ENCODE measurements at places on chromosomes 1 and 21. TPM values are rescaled to one million over a fixed set of nuclear protein-coding genes. Genes with fewer than 3 reads are reported as not detected.
A peak's percentile ranks its signal among the peaks of the same experiment; 100 is the strongest.

Gene PTAFR
- 0.54 TPM for total RNA-seq

Gene FAM43B
- not detected for total RNA-seq

Gene CHRM3
- 1.3 TPM for total RNA-seq

Gene CLDN8
- total RNA-seq = not detected

Gene RHD
- 0.20 TPM for total RNA-seq

Gene LEFTY1
- 0.39 TPM for total RNA-seq

Gene OSCP1
- total RNA-seq = not detected

Gene ST6GALNAC3
- total RNA-seq = 1.5 TPM

- no peaks in the 10 kb centered on the region for H3K27me3 ChIP-seq
- no peaks in the 10 kb centered on the region for H3K36me3 ChIP-seq
- no peak overlapping the region for H3K4me3 ChIP-seq
- H3K27ac ChIP-seq = no peak overlapping the region
- no peak for DNase-seq
Measured at GRCh38 chr1:228471762-228472398, 15.3 kb upstream of the RNF187 start.

GRCh38 chr1:100443811-100444571 lies 91.7 kb downstream of the CDC14A start:
- no peaks in the 10 kb centered on the region for H3K27me3 ChIP-seq
- peaks cover 9% of the 10 kb centered on the region for H3K36me3 ChIP-seq
- no peak for DNase-seq
- H3K27ac ChIP-seq = peak overlapping the region; percentile 95
- peak overlapping the region; percentile 78 for H3K4me3 ChIP-seq
- peaks cover 87% of the 10 kb centered on the region for H3K4me1 ChIP-seq

- no peak overlapping the region for H3K4me3 ChIP-seq
- H3K27ac ChIP-seq = no peak overlapping the region
- H3K4me1 ChIP-seq = no peaks in the 10 kb centered on the region
- H3K36me3 ChIP-seq = peaks cover 5% of the 10 kb centered on the region
Measured at GRCh38 chr1:9345922-9346321, 53.2 kb downstream of the SPSB1 start.

DNA sequence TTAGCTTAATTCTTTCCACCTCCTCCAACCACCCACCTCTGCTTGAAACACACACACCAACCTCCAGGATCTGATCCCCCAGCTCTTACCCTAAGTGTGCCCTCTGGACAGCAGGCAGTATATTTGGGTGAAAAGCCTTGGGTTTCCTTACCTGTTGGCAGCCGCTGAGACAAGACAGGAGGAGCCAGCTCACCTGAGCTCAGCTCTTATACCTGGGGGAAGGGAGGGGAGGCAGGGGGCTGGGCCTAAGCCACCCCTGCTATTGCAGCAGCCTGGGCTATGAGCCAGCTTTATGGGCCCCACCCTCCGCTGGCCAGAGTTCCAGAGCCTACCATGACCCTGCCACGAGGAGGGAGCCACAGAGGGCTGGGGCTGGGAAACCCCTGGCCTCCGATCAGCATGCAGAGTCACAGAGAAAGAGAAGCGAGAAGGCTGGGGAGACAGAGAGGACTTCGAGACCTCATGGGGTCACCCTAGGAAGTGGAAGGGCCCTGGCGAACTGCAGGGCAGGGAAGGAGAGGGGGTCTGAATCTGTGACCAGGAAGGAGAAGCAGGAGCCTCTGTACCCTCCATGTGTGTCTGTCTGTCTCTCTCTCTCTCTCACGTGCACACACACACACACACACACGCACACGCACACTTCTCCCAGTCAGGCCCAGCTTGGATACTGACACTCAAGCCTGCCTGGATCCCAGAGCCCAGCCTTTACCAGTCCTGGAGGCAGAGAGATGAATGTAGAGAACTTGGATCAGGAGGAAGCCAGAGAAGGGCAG lies at the start of gene S100A14:
Gene S100A14 (minus strand): TSS at position 182 of the 773 bp plus-strand sequence. CDS start 467 bp downstream, outside the sequence.
- H3K27me3 ChIP-seq = no peaks in the 10 kb centered on the region
- H3K4me3 ChIP-seq = no peak within 1 kb of the TSS
- H3K4me1 ChIP-seq = no peaks in the 10 kb centered on the region
- H3K36me3 ChIP-seq = no peaks in the 10 kb centered on the region
- H3K27ac ChIP-seq = no peak within 1 kb of the TSS

GRCh38 chr1:165439330-165439729 lies 5.6 kb downstream of the RXRG start:
- H3K36me3 ChIP-seq = no peaks in the 10 kb centered on the region
- DNase-seq = no peak
- peaks cover 3% of the 10 kb centered on the region for H3K4me1 ChIP-seq
- no peak overlapping the region for H3K27ac ChIP-seq
- H3K27me3 ChIP-seq = peaks cover 31% of the 10 kb centered on the region

DNA sequence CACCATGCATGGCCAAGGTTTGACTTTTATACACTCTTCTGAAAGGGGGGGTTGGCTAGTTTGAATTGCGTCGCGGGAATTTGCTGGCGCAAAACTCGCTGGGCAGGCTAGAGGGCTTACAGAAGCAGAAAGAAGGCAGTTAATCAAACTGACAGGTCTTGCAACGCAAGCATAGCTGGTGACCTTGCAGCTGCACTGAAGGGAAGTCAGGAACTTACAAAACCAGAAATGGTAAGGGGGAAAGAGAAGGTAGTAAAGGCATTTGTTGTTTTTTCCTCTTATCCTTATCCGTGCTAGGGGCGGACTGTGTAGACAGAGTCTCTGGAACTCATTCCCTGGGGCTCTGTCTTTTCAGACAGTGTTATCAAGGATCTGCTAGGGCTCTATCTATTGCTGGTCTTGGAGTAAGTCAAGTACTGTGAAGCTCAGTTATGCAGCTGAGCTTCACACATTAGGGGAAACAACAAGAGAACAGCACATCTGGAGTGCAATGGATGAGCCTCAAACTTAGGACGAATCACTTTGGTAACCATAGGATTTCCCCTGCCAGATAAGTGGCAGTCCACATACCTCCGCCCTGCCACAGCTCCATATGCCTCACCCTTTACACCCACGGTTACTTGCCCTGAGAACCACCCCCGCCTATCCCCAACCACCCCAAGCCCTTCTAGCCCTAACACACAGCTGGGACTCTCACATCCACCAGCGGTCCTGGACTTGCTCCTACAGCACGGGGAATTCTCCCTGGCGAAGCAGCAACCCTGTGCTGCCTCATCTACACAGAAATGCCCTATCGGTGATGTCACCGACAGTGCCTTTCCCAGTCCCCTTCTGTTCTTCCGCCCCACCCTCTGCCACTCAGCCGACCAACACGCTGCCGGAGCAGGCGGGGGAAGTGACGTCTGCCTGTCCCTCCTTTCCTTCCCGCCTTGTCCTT lies 251.4 kb downstream of the FAM72C start:
- DNase-seq = no peak
- no peak overlapping the region for H3K4me3 ChIP-seq
- no peaks in the 10 kb centered on the region for H3K4me1 ChIP-seq
- H3K27ac ChIP-seq = no peak overlapping the region

DNA sequence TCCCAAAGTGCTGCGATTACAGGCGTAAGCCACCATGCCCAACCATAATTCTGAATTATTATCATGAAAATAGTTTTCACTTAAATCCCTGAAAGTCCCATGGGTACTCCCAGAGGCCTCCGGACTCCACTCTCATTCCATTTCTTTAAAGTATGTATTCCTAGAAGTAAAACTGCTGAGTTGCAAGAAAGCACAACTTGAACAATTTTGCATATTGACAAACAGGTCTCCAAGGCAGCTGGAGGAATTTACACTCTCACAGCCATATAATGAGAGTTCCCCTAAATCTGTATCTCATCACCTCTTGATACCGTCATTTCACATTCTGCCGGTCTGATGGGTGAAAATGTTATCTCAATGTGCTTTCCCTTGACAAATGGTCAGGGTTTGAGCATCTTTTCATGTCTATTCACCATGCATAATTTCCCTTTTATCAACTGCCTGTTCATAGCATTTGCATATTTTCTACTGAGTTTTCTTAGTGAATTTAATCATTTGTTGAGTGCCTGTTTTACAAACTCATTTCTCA lies 129.4 kb downstream of the SMYD3 start:
- H3K27me3 ChIP-seq = no peaks in the 10 kb centered on the region
- H3K27ac ChIP-seq = no peak overlapping the region
- no peak for DNase-seq

DNA sequence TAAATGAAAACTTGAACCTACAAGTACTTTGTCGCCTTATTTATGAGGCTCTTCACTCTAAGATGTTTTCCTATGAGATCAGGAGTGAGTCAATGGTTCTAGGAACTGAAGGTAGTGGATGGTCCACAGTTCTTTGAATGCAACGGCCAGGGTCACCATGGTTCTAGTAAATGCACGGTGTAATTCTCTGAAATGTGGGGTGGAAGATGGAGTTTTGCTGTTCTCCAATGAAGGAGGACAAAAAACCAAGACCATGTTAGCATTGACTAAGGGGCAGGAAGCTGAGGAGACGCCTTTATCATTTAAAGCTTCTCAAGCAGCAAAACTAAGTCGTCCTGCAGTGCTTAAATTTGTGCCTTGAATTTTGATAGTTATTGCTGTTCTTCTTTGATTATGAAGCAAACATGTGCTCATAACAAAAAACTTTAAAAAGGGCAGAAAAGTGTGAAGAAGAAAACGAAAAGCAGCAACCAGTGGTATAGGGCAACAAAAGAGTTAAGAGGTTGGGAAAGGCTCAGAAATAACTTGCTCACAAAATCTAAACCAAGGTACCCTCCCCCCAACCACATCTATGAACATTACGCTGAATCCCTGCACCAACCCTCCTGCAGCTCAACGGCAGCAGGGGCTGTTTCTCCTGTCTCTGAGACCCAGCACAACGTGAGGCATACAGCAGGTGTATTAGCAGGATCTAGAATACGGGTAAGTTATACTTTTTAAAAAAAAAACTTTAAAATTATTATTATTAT lies 85.0 kb downstream of the MRPL37 start:
- no peaks in the 10 kb centered on the region for H3K36me3 ChIP-seq
- H3K27ac ChIP-seq = peak overlapping the region; percentile 47
- peaks cover 37% of the 10 kb centered on the region for H3K4me1 ChIP-seq
- H3K27me3 ChIP-seq = no peaks in the 10 kb centered on the region
- H3K4me3 ChIP-seq = no peak overlapping the region
- DNase-seq = no peak

DNA sequence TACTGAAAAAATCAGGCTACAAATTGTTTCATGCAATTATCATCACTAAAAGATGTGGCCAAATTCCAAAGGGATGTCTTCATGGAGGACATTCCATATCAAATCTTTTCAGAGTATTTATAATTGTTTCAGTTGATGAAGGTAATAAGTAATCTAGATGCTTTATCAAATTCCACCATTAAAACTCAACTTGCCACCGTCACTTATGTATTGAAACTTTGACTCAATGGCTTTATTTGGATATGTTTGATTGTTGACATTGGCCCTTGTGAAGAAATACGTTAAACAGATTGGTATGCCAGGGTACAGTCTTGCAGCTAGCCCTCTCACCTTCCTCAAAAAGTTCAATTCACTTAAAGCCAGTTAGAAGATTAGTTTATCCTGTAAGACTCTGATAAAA lies 32.2 kb upstream of the PALMD start:
- H3K4me1 ChIP-seq = no peaks in the 10 kb centered on the region
- no peak overlapping the region for H3K4me3 ChIP-seq
- H3K36me3 ChIP-seq = no peaks in the 10 kb centered on the region
- H3K27ac ChIP-seq = no peak overlapping the region
- no peaks in the 10 kb centered on the region for H3K27me3 ChIP-seq

DNA sequence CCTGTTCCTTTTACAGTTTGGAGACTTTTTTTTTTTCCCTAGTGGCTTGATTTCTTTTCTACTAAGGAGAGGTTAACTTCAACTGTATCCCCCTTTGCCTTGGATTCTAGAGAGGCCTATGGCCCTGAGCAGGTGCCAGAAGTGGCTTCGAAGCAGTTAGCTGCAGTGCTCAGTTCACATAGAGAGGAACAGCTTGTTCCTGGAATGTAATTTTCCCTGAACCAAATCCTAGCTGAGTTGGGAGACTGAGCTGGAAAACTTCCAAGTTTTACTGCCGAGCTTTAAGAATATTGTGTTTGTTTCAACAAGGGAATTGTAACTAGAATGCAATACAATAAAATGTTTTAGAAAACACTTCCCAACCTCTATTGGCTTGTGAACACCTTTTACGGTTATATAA lies 17.5 kb downstream of the RD3 start:
- H3K27me3 ChIP-seq = no peaks in the 10 kb centered on the region
- no peaks in the 10 kb centered on the region for H3K36me3 ChIP-seq
- no peak for DNase-seq
- no peak overlapping the region for H3K27ac ChIP-seq

GRCh38 chr1:33180911-33181890 lies 642 bp downstream of the TRIM62 start:
- peak overlapping the region; percentile 55 for H3K4me3 ChIP-seq
- H3K36me3 ChIP-seq = peaks cover 2% of the 10 kb centered on the region
- H3K27me3 ChIP-seq = peaks cover 15% of the 10 kb centered on the region
- H3K27ac ChIP-seq = peak overlapping the region; percentile 65

DNA sequence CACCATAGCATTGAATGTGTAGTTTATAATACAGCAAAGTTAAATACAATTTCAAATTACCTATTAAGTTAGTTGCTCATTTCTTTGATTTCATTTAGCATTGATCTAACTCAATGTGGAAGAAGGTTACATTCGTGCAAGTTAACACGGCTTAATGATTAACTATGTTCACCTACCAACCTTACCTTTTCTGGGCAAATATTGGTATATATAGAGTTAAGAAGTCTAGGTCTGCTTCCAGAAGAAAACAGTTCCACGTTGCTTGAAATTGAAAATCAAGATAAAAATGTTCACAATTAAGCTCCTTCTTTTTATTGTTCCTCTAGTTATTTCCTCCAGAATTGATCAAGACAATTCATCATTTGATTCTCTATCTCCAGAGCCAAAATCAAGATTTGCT lies at the start of gene ANGPTL3:
Gene ANGPTL3 (plus strand): TSS at position 240 of the 400 bp plus-strand sequence. CDS start 47 bp downstream, at position 287.
- no peaks in the 10 kb centered on the region for H3K4me1 ChIP-seq
- no peak for DNase-seq
- H3K4me3 ChIP-seq = no peak within 1 kb of the TSS
- H3K27me3 ChIP-seq = no peaks in the 10 kb centered on the region
- no peak within 1 kb of the TSS for H3K27ac ChIP-seq

DNA sequence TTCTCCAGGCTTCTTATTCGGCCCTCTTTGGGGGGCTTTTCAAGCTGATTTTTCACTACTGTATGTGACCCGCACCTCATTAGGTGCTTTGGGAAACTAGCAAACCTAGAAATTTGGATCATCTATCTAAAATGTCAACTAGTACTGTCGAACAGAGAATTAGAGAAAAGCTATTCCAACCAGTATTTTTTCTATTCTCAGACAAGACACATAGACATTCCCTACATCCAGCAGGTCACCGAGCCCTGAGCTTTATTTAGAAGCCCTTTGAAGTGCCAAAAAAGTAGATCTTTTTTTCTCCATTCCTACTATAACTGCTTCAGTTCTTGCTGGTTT lies 310 bp upstream of the SSR2 start:
- peaks cover 11% of the 10 kb centered on the region for H3K36me3 ChIP-seq
- H3K27ac ChIP-seq = peak overlapping the region; percentile 76
- H3K27me3 ChIP-seq = no peaks in the 10 kb centered on the region
- DNase-seq = no peak
- peaks cover 14% of the 10 kb centered on the region for H3K4me1 ChIP-seq

- no peak overlapping the region for H3K27ac ChIP-seq
- DNase-seq = no peak
- H3K27me3 ChIP-seq = no peaks in the 10 kb centered on the region
- no peak overlapping the region for H3K4me3 ChIP-seq
- H3K36me3 ChIP-seq = no peaks in the 10 kb centered on the region
Measured at GRCh38 chr1:110285316-110285715, 53.9 kb upstream of the RBM15 start.

- no peaks in the 10 kb centered on the region for H3K36me3 ChIP-seq
- H3K4me3 ChIP-seq = no peak overlapping the region
- no peak overlapping the region for H3K27ac ChIP-seq
- H3K4me1 ChIP-seq = no peaks in the 10 kb centered on the region
- H3K27me3 ChIP-seq = peaks cover 23% of the 10 kb centered on the region
Measured at GRCh38 chr1:38786040-38786436, 73.5 kb downstream of the RRAGC start.

Measured in CD4-positive, CD25-positive, alpha-beta regulatory T cell (primary cell).